ENCODE measurements at places on chromosomes 2 and 18.

DNA sequence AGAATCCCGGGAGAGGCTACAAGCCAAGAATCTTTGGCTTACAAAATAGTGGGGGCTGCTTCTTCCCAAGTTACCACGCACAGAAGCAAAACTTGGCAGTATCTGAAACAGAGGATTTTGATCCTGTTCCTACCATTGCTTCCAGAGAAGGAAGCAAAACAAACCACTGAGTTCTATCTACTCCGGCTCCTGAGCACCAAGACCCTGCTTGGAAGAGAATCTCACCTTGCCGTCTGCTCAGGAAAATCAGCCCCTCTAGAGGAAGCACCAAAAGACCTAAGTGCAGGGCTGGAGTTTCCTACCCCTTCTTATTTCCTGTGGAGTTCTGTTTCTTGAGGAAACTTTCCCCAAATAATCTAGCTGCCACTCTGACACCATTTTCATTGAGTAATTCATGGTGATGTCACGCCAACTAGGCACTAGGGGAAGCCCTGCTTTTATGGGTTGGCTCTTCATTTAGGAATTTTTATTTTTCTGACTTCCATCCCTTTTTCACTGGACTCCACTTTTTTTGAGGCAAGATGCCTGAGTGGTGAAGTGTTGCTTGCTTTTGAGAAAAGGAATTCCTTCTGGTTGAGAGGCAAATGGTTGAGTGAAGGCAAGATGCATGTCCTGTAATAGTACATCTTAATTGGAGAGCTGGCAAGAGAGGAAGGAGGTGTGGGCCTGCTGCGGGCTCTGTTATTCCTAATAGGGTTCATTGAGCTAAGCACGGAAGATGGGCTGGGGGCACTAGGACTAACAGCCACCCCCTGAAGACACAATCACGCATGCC is 36.8 kb upstream of the EML4 start:
- DNase-seq, result peak; percentile 83

- DNase-seq, result no peak
Measured at GRCh38 chr18:61683856-61684255, 209.0 kb downstream of the RNF152 start.

DNA sequence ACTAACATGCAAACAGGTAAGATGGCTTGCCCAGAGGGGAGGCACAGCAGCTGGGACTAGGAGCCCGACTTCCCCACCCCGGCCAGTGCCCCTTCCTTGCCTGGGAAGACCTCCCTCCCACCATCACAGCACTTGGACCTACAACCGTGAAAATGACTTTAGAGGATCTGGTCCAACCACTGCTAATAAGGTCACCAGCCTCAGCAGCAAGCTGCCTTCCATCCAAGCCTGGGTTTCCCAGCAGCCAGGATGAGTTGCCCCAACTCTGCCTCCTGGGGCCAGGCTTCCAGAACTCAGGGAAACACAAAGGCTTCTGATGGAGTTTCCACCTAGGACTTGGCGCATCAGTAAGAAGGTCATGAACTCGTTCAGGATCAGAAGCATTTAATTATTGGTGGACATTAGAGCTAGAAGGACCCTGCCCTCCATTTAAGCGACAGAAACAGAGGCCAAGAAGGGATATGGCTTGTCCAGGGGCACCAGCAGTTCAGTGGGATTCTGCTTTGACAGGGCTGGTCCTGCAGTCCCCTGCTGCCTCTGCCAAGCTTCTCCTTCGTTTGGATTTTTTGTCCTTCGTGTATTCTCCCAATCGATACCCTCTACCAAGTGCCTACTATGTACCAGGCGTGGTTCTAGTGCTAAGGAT is 403.0 kb upstream of the ID2 start:
- DNase-seq, result no peak

DNA sequence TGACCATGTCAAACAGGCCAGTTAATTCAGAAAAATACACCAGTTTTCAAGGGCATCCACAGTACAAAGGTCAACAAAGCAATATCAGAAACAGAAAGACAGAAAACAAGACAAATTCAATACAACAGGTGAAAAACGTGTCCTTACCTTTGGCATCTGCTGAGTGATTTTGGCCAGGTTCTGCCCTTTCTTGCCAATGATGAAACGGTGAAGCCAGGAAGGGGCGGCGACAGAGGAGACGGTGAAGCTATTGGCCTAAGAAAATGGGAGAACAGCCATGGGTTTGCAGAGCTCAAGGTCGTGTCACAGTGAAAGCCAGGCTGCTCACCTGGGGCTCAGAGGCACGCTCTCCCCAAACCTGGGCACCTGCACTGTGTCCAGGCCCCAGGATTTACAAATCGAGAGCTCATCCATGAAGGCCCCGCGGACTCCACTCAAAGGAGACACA is 60.5 kb downstream of the HDLBP start:
- DNase-seq, result no peak

- peak; percentile 68 for DNase-seq
Measured at GRCh38 chr2:224401641-224402342, at the start of gene FAM124B. Gene FAM124B, minus strand, starts transcription at chr2:224402107. Its CDS starts 339 bp downstream, at chr2:224401768.

DNA sequence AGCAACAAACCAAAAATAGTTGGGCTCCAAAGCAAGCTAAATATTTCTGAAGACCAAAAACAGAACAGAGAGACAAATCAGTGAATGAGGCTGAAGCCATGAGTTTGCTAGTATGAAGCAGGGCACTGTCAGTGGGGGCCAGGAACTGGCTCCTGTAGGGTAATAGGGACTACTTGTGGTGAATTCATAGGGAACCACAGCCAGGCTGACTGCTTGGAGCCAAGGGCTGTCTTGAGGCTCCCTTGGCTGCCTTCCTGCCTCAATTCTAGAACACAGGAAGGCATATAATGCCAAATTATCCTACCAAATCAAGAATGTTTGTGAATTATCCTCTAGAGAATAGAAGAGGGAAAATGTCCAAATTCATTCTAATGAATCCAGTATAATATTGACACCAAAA is 406.0 kb downstream of the CCDC85A start:
- no peak for DNase-seq
